ENCODE measurements at places on chromosomes 12 and 14.

- DNase-seq = no peak
Observed at GRCh38 chr12:114747012-114747858, 63.3 kb upstream of the TBX3 start.

GRCh38 chr14:70094106-70094505 is 94.6 kb downstream of the SLC8A3 start:
- no peak for DNase-seq

GRCh38 chr12:65962036-65962430 is 137.8 kb downstream of the HMGA2 start:
- DNase-seq = no peak

DNA sequence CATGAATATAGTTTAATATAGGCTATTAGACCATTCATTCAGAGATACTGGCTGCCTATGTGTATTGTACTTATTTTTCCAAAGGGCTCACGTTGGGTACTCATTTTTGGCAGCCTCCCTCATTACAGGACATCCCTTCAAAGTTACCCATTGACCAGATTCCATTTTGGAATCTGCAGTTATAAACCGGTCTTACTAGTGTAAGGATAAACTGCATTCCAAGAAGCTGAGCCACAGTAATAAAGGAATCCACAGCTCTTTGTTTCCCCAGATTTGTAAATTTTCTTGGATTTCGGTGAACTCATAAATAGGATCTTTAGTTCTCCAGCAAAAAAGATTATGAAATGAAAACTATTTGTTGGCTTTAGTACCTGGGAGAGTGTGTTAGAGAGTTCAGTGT is 18.9 kb upstream of the CFL2 start:
- no peak for DNase-seq

GRCh38 chr12:69732088-69732487 is 6.6 kb upstream of the RAB3IP start:
- DNase-seq = no peak

GRCh38 chr14:68219407-68219806 is 399.8 kb downstream of the RAD51B start:
- DNase-seq = no peak

DNA sequence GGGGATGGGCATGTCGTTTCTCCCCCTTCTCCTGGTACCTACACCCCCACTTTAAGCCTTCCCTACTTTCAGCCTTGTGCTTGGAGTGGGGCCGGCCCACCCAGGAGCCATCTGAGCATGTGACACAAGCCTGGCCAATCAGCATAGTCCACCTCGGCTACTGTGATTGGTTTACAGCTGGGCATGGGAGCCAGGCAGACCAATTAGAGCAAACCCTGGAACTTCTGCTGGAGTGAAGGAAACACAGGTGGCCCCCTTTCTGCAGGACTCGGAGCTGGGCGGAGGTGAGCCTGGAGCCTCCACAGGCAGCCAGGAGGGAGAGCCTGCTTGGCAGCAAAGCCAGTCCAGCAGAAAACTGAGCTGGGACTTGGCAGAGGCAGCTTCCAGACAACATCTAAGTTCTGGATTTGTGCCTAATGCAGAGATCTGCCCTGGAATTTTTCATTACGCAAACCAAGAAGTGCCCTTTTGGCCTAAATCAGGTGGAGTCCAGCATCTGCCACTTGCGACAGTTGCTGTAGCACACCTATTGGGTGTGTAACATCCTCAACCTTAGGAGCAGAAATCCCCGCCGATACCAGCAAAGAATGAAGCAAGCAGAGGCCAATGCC is 59.5 kb downstream of the SCARB1 start:
- DNase-seq = no peak

- no peak for DNase-seq
Observed at GRCh38 chr14:77886010-77886409, 86.1 kb downstream of the ADCK1 start.

- no peak for DNase-seq
Observed at GRCh38 chr14:61630399-61631044, 64.8 kb upstream of the HIF1A start.

- no peak for DNase-seq
Observed at GRCh38 chr14:105817971-105818711, 291.8 kb downstream of the TMEM121 start.

- no peak for DNase-seq
Observed at GRCh38 chr12:56522411-56523193, 982 bp downstream of the RBMS2 start.
